Activated gamma-delta T cell treated with Interleukin-2 at 50 U/mL for 16 hours (primary cell): ENCODE measurements at places on chromosomes 1 and 21.

DNA sequence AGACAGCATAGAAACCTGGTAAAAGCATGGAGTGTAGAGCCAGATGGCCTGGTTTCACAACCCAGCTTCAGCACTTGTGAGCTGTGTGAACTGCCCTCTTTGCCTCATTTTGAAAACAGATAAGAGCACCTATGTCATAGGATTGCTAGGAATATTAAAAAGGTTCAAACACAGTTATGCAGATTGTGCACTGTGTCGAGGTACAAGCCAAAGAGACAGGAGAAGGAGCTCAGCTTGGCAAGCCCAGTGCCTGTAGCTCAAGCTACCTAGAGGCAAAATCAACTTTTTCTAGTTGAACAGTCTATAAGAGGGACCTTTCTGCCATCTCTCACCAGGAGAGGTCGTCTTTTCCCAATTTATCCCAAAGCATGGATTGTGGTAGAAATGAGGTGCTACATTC, 5.0 kb downstream of the CHODL start:
- no peak for DNase-seq

DNA sequence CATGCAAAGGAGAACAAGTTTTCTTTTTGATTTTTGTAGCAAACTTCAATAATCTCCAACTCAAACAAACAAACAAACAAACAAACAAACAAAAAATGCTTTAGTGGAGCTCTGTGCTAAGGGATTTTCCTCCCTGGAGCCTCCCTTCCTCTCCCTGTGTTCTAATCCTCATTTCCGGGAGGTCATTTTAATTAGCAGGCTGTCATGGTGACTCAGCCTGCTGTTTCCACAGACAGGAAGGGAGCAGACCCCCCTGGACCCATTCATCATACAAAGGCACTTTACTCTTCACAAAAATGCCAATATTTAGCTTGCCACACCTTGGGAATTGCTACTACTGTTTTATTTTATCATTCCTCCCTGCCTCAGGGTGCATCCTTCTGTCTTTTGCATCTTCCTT, 61.0 kb upstream of the SPATA6 start:
- DNase-seq = no peak

- DNase-seq = no peak
These were observed 9.5 kb downstream of the TFF3 start for GRCh38 chr21:42305707-42306147.

DNA sequence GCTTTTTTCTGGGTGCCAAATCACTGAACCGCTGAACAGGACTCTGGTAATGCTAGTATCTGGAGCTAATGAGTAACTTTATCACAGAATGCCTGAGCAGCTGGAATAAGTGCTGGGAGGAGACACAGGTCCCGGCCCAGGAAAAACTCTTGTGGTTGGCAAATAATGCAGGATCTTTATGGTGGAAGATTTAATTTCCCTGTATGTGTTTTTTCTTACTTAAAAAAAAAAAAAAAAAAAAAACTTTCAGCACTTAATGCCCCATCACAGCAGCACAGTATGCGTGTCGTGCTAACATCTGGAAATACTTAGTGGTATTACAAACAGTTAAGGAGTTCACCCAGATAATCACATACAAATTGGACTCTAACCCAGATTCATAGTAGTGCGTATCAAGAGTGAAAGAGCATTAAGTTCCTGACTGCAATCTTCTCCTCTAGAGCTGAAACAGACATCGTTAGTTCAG, 220.7 kb downstream of the TOMM20 start:
- no peak for DNase-seq

- no peak for DNase-seq
These were observed 82.9 kb downstream of the NIBAN1 start for GRCh38 chr1:184891440-184891839.

GRCh38 chr1:223147873-223148272, 4.8 kb upstream of the TLR5 start:
- no peak for DNase-seq

DNA sequence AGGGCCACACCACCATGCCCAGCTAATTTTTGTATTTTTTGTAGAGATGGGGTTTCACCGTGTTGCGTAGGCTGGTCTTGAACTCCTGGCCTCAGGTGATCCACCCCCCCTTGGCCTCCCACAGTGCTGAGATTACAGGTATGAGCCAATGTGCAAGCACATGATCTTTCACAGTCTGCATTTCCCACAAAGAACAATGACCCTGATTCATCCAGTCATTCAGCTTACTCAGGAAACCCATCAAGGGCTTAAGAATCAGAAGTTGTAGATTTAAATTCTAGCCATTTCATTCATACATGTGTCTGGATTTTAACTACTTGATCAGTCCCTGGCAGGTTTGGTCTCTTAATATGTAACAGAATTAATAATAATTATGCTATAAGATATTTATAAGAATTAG, 2065.7 kb downstream of the MRPL39 start:
- DNase-seq = no peak

- DNase-seq = peak; percentile 55
These were observed 52.3 kb downstream of the RHBG start for GRCh38 chr1:156421062-156421938.

DNA sequence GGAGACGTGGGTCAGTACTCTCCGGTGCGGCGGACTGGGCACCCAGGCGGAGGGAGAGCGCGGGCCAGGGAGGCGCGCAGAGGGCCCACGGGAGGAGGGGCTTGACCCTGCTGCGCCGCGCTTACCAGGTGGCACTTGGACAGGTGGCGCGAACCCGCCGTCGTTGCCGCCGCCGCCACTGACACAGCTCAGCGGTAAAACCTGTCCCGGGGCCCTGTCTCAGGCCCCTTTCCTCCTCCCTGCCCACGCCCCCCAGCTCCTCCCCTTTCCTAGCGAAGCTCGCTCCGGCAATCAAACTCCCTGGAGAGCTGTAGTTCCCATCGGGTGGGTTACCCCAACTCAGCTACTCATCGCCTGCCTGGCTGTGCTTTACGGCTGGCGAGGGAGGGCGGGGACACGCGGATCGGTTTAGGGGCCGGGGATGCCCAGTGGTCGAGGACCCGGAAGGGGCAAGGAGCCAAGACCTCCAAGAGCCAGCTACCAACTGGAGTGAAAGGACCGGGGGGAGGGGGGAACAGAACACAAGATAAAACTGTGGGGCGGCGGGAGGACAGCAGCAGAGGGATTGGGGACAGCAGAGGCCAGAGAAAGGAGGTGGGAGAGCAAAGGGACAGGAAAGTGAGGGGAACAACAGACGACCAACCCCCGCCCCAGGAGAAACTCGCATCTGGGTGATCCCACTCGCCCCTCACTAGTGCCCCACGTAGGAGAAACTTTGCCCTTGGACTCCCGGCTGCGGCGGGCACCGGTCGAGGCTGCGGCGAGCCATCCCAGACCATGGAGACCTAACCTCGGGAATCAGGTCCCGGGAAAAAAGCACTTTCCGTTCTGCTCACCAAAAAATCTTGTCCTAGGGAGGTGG, 2.9 kb downstream of the GFI1 start:
- peak; percentile 31 for DNase-seq

GRCh38 chr1:209659909-209660308, 7.7 kb upstream of the LAMB3 start:
- DNase-seq = no peak

- DNase-seq = no peak
These were observed 114.3 kb downstream of the GDAP2 start for GRCh38 chr1:117814856-117815797.

GRCh38 chr21:37276377-37276776, 9.2 kb upstream of the VPS26C start:
- DNase-seq = no peak

GRCh38 chr1:93061895-93062792, 16.9 kb upstream of the MTF2 start:
- DNase-seq = peak; percentile 27

DNA sequence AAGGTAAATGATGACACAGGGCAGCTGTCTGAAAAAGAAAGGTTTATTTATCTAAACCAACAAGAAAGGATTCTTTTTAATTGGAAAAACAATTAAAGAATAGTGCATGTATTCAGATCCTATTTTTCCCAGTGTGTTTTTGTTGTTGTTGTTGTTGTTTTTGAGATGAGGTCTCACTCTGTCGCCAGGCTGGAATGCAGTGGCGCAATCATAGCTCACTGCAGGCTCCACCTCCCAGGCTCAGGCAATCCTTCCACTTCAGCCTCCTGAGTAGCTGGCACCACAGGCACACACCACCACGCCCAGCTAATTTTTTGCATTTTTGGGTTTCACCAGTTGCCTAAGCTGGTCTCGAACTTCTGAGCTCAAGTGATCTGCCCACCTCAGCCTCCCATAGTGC, 22.1 kb downstream of the NEK2 start:
- DNase-seq = no peak

GRCh38 chr1:15803380-15803779, 4.1 kb downstream of the UQCRHL start:
- no peak for DNase-seq

GRCh38 chr1:17852383-17852782, 97.2 kb downstream of the ACTL8 start:
- no peak for DNase-seq

GRCh38 chr1:153231363-153231762, 14.0 kb downstream of the PRR9 start:
- no peak for DNase-seq

- no peak for DNase-seq
These were observed 62.5 kb downstream of the UBIAD1 start for GRCh38 chr1:11335417-11336056.

GRCh38 chr1:152386940-152387339, 27.1 kb downstream of the CRNN start:
- DNase-seq = no peak

- no peak for DNase-seq
These were observed 796.2 kb downstream of the PLA2G4A start for GRCh38 chr1:187624812-187625545.

DNA sequence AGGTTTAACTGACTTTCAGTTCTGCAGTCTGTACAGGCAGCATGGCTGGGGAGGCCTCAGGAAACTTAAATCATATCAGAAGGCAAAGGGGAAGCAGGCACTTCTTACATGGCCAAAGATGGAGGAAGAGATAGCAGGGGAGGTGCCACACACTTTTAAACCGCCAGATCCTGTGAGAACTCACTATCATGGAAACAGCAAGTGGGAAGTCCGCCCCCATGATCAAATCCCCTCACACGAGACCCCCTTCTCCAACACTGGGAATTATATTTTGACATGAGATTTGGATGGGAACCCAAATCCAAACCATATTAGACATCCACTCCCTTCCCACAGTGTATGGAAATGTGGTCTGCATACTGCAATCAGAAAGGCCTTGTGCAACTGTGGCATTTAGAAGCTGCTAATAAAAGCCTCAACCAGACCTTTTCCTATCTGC, 148.2 kb downstream of the FCRL5 start:
- no peak for DNase-seq

GRCh38 chr1:56439610-56440264, 139.6 kb downstream of the PLPP3 start:
- DNase-seq = no peak

- no peak for DNase-seq
These were observed 27.2 kb upstream of the MGST3 start for GRCh38 chr1:165603810-165604209.

DNA sequence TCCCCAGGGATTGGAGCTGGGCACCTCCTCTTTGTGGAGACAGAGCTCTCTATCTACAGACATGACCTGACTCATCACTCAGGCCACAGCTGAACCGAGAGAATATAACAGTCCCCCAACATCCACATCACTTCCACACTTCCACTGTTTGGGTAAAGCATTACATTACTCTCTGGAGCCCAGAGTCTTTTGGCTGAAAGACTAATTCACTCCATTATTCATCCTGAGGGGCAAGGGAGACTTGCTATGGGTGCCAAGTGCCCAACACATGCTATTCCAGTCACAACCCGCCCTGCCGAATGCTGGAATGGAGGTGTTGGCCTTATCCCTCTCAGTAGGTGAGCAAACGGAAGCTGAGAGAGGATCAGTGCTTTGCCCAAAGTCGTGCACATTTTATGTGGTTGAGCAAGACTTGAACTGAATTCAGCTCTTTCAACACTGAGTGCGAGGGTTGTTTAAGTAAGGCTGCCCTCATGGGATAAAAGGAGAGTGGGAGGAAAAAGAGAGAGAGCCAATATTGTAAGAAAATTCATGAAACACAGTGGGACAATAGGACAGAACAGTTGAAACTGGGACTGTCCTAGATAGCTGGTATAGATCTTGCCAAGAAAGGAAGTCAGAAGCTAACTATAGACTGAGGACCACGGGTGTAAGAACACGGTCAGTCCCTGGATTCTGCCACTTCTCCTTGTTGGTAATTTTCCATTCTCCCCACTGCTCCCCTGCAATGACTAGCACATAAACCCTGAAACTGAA, 13.5 kb upstream of the CHI3L1 start:
- DNase-seq = no peak

GRCh38 chr1:27430903-27431600, 38.6 kb downstream of the GPR3 start:
- no peak for DNase-seq

DNA sequence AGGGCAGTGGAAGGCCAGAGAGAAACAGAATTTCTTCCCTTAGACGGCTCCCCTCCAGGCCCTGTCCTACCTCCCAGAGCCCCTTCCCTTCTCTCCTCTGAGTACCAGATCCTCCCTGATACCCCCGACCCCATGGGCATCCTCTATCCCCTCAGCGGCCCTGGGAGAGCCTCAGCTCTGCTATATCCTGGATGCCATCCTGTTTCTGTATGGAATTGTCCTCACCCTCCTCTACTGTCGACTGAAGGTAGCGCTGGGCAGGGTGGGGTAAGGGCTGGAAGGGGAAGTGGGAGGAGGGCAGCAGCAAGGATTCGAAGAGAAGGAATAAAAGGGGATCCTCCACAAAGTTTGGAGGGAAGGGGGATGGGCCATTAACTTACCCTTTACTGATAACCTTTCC, 2.7 kb downstream of the FCER1G start:
- no peak for DNase-seq

- no peak for DNase-seq
These were observed 1.6 kb downstream of the PALMD start for GRCh38 chr1:99647490-99647889.

- DNase-seq = no peak
These were observed 1.7 kb downstream of the SYT11 start for GRCh38 chr1:155860970-155861510.

DNA sequence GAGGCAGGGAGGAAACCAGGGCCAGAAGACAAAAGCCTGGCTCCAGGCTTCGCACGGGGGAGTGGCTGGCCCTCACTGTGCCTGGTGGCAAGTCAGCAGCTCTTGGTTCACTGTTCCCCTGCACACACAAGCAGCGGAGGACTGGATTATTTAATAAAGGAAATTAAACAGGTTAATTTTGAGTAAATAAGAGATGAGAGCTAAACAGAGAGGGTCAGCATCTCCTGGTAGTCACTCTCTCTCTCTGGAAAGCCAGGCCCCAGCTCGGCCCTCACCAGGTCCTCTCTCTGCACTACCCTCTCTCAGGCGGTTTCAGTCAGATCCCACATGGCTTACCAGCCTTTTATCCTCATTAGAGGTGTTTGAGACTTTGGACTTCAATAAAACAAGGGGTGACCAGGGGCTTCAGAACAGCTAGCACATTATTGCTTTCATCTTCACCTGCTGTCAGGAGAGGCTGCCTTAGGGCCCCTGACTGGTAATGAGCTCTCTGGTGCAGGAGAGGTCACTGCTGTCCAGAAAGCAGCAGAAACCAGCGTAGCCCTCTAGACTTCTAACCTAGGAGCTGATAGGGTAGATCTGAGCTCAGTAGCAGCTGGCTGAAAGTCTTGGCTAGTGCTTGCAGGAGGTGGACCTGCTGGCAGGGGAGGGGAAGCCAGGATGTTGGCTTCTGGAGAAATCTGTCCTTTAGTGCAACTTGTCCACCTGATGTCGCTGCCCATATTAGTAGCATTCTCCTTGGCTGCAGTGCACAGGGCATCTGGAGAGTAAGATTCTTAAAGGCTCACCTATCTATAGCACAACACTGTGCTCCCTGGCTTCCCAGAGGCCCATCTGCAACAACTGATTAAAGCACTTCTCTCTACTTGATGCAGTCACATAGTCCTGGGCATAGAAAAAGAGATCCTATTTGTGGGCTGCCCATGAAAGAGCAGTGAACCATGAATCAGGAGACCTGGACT, 45.9 kb downstream of the SYT6 start:
- DNase-seq = no peak
